ENCODE measurements at places on chromosomes 6 and 20.

- DNase-seq: no peak
Measured at GRCh38 chr20:47799116-47799715, 13.9 kb upstream of the SULF2 start.

DNA sequence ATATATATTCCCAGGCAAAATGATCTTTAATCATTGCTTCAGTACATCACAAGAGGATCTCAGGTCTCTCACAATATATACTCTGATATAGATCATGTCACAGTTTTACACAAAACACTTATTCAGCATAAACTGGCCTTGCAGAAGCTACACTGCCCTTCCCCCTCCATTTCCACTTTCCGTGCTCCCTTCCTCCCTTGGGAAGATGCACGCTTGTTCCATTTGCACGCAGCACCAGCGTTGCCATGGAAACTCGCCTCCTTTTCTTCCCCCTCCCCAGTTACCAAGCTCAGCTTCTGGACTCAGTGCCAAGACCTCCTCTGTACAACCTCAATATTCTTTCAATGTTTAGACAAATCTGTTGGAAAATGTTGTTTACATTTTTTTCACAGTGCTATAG lies 154.6 kb downstream of the RFPL4B start:
- DNase-seq: no peak

DNA sequence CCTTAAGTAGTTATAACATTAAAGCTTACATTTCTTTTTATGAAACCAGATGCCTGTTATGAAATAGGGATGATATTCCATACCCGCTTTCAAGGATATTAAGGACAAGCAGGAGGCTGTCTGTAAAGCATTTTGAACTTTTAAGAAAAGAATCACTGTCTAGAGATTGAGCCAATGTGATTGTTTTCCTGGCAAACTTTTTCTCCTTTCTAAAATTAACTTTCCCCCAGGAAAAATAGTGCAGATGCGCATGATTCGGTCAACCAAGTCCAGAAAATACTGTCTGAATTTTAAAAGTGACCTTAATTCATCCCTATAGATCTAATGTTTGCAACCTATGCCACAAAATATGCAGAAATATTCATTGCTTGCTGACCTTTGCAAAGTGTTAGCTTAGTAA lies 15.1 kb upstream of the DEK start:
- DNase-seq: no peak

DNA sequence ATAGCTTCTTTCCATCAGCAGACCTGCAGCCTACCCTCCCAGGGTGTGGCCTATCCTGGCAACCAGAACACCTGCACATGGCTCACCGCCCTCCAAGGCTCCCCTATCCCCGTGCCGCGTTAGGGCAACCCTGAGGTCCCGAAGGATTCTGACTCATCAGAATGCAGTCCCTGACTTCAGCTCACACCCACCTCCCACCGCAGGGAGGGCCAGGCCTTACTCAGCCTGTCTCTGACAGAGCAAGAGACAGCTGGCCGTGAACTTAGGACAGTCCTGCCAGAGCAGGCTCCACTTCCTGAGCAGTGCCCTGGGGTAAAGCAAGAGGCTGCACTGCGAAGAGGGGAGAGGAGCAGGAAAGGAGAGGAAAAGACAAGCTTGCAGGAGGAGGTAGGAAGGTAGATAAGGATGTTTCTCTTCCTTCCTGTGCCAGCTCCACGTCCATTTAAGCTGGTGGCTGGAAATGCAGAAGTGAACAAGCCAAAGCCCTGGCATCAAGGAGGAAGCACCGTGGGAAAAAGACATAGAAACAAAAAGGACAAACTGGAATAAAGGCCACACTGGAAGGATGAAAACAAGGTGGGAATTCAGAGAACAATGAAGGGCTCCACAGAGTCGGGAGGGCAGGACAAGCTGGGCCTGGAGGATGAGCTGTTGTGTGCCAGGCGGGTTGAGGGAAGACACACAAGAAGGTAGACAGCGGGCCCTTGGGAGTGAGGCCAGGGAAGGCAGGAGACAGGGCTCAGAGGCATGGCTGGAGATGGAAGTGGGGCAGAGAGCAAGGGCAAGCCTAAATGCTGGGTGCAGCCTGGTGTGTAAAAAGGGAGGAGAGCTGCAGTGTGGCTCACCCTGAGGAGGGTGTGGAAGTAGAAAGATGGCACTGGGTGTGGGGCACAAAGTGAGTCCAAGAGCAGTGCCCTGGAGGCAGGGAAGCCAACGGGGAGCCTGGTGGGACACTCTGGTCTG lies 102.7 kb downstream of the SLC23A2 start:
- DNase-seq: no peak

GRCh38 chr6:152170702-152171667 lies 363.5 kb downstream of the ESR1 start:
- no peak for DNase-seq

GRCh38 chr6:157263146-157263545 lies 60.2 kb downstream of the TMEM242 start:
- no peak for DNase-seq

- DNase-seq: no peak
Measured at GRCh38 chr6:25004357-25004756, 68.6 kb upstream of the RIPOR2 start.

GRCh38 chr6:19906171-19906570 lies 69.0 kb downstream of the ID4 start:
- DNase-seq: no peak

DNA sequence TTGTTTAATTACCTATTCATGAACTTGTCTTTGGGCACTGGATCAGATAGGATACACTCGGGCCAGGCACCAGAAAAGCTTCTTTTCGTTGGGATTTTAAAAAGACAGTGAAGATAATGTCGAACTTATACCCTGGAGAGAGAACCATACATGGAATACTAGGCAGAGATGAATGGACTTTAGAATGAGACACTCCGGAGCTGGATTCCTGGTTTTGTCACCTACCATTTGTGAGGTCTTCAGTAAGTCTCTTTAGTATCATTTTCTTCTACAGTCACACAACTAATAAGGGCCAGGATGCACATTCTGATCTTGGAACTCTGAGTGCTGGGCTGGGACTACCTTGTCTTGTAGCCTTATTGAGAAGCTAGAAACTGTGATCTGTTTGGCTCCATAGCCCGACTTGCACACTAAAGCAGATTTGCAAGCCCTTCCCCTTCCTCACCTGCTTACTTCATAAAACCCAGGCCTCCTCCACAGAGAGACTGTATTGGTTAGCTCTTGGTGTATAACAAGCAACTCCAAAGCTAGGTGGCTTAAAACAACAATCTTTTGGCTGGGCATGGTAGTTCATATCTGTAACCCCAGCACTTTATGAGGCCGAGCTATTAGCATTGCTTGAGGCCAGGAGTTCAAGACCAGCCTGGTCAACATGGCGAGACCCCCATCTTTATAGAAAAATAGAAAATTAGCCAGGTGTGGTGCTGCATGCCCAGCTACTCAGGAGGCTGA lies 7.4 kb upstream of the IFT52 start:
- DNase-seq: no peak

GRCh38 chr6:16713597-16713996 lies 47.7 kb downstream of the ATXN1 start:
- no peak for DNase-seq

GRCh38 chr6:24855395-24856245 lies 56.9 kb upstream of the ARMH2 start:
- DNase-seq: peak; percentile 77

GRCh38 chr6:7471171-7471570 lies 70.3 kb upstream of the DSP start:
- DNase-seq: no peak

DNA sequence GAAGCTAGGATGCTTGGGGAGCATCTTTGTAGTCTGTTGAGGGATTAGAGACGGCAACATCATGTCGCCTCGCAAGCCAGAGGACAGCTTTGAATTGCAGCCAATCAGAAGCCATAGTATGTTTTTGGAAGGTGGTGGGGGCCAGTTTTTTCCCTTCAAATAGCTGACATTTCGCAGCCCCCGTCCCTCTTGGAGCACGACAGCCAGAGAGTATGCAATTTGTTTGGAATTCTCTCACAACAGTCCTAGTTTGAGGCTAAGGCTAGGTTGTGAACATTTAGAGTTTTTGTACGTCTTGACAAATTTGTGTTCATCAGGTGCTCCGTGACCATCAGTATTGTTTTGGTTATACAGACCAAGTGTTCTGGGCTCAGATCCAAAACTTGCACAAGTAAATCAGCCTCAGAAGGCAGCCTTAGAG lies 83.3 kb downstream of the PLCB1 start:
- no peak for DNase-seq

Measured in upper lobe of left lung (tissue), 6 donors.